Transverse colon (tissue), 4 donors: ENCODE measurements at places on chromosomes 12 and 14. TPM values are rescaled to one million over a fixed set of nuclear protein-coding genes. Genes with fewer than 3 reads are reported as not detected.

GRCh38 chr12:19185262-19185929 is 55.9 kb downstream of the PLEKHA5 start:
- DNase-seq, result no peak

GRCh38 chr12:88057994-88058718 is 29.0 kb upstream of the C12orf50 start:
- no peak for DNase-seq

GRCh38 chr12:52884526-52885293 is 20.2 kb downstream of the KRT8 start:
- DNase-seq, result peak; percentile 87

- DNase-seq, result no peak
These were observed 120.1 kb downstream of the TTC7B start for GRCh38 chr14:90695997-90696660.

- no peak for DNase-seq
These were observed 36.1 kb downstream of the PELI2 start for GRCh38 chr14:56154321-56154720.

- no peak for DNase-seq
These were observed 40.9 kb downstream of the VWF start for GRCh38 chr12:6083601-6084000.

- no peak for DNase-seq
These were observed 31.3 kb downstream of the LMNTD1 start for GRCh38 chr12:25521625-25522256.

DNA sequence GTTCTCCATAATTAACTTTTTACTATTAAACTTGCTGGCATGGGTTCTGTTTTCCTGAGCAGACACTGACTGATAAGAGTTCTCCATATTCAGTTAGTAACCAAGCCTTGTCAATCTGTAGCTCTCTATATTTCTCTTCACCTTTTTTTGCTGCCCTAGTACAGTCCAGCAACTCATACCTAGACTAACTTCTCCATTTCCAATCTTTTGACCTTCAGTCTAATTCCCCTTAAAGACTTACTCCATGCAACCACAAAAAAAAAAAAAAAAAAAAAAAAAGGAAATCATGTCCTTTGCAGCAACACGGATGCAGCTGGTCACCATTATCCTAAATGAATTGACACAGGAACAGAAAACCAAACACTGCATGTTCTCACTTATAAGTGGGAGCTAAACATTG is 125.7 kb upstream of the KRAS start:
- DNase-seq, result no peak

DNA sequence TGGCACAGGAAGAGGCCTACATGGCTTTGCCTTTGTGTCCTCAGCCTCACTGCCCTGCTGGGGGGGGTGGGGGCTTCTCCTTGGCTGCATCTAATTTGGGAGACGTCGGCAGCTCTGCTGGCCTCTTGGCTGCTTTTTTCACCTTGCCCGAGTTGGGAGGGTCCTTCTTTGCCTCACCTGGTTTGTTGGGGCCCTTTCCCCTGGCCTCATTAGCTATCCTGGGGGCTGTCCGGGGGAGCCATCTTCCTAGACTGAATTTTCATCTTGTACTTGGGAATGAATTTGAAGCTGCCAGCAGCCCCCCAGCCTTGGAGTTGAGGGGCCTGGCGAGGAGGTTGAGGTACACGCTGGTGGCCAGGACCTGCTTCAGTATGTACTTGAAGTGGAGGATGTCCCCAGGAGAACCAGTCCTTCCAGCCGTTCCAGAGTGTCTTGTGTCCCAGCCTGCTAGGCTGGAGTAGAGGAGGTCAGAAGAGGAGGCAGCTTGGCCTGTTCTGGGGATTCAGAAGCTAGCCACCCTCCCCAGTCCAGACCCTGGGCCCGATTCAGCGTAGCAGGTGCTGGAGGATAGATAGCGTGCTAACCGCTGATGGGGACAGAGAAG is 70.7 kb upstream of the VASH1 start:
- no peak for DNase-seq

DNA sequence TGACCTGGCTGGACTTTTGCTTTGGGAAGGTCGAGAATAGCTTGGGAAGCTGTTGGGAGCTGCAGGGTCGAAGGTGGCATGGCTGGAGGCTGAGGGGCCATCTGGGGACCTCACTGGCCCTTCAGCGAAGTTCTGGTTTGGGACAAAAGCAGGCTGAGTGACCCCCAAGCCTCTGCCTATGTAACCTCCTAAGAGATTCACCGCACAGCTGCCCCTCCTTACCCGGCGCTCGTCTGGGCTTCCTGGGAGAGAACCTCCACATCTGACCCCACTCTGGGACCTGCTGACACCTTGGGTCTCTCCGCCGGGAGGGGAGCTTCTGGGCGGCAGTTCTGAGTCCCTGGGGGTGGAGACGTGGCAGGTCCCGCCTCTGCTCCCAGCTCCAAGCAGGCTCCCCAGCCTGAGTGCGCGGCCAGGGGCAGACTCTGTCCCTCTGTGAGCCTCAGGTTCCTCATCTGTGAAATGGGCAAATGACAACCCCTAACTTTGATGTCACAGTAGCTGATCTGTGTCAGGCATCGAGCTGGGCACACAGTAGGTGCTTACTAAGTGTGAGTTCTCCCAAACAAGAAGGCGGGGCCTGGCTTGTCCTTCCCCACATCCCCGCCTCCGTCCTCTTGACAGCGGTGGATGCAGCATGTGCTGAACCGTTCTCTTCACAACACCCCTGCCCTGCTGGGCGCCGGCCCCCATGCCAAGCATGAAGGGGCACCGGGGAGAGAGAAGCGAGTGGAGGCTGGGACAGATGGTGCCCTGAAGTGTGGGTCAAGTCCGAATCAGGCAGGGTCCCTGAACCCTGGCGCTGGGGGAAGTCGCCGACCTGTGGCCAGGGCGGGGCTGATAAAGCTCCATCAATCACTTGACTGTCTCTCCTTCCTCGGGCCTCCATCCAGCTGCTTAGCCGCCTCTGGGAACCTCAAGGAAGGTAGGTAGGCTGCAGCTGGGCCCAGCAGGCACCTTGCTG is 3.8 kb downstream of the EXOC3L4 start:
- no peak for DNase-seq

DNA sequence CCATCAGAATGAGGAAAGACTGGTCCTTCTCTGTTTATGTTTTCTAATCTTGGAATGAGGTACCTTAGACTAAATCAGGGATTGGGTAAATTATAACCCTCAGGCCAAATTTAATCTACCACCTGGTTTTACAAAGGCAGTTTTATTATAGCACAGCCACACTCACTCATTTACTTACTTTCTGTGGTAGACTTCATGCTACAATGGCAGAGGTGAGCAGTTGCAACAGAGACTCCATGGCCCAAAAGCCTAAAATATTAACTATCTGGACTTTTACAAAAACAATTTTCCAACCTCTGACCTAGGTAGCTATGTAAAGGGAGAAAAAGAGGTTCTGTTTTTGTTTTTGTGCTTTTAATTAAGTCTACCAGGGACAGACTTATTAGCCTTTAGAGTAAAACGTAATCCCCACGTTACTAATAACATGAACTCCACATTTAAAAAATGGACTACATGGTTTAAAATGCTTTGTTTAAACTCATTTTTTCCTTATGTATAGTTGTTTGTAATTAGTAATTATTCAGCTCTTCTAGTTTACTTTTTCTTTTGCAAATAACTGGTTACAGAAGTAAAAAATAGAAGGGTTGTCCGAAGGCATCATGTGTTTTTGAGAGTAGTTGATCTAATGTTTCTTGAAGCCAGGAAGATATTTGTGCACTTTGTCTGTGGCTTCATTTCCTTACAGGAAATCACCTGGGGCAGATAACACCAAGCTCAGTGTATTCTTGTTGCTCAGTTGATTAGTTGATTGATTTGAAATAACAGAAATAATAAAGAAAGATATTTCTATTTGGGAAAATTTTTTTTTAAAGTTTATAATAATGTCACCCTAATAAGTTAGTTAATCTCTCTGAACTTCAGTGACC is 57.6 kb upstream of the ATP2B1 start:
- no peak for DNase-seq

GRCh38 chr12:13383379-13383778 is 186.9 kb downstream of the EMP1 start:
- peak; percentile 71 for DNase-seq

- no peak for DNase-seq
These were observed 173.6 kb upstream of the MGAT4C start for GRCh38 chr12:86429824-86430223.

DNA sequence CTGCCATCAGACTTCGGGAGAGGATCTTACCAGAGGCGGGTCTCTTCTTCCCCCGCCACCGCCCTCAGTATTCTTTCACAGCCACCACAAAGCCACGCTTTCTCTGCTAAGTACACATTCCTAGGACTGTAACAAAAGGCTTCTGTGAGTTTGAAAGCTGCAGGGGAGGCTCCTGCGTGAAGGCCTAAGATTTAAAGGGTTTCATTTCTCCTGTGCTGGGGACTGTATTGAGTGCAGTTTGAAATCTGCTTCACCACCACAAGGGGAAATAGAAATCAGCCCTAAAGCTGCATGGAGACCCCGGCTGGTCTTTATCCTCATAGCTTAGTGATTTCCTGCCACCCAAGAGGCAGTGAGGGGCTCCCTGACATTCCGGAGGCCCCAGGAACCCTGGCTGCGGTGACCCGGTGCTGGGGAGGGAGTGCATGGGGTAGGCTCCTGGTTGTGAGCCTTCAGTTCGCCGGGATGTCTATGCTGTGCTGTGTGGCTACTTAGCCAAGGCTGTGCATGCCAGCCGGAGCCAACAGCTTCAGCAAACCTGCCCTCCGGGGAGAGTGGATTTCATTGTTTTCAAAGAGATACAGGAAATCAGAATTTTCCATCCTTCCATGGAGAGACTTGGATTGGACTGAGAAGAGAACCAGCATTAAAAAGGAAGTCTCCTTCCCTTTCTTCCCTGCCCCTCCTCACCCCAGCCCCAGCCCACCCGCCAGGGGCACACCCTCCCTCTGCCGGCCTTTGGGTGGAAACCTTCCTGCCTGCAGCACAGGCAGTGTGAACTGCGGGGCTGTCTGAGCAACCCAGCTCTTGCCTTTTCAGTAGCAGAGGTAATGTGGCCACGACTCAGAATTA is 163.3 kb downstream of the ETV6 start:
- DNase-seq, result peak; percentile 50

DNA sequence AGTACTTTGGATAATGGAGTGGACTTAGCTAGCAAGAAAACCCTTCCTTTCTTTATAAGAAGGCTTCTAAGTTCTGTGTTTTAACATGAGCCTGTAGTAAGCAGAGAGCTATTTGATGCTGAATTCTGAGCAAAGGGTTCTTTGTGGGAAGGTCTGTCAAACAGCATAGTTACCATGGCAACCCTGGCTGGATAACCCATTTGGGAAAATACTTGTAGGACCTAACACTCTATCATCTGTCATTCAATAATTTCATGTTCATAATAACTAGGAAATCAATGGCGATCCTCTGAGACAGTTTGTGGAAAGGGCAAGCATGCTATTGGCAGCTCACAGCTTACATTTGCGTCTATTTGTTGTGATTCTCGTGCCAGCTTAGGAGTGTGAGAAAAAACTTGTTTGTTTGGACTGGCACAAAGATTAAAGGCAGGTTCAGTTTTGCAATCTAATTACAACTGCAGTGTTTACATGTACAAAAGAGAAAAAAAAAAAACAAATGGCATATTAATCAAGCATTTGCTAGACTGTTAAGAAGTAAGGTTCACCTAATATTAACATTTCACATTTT is 219.2 kb downstream of the PDZRN4 start:
- no peak for DNase-seq

GRCh38 chr12:6205761-6206160 is 5.6 kb downstream of the CD9 start:
- no peak for DNase-seq

GRCh38 chr12:116934908-116935705 is 24.4 kb downstream of the FBXW8 start:
- no peak for DNase-seq

GRCh38 chr14:97748616-97749015 is 951.4 kb downstream of the VRK1 start:
- DNase-seq, result no peak

Gene PLXNC1
- total RNA-seq, result 3.3 TPM

Gene SOAT2
- total RNA-seq, result not detected

Gene OR4E2
- total RNA-seq, result not detected

Gene REC8
- total RNA-seq, result 14.1 TPM

Gene NIN
- 18.2 TPM for total RNA-seq

Gene FAM181A
- not detected for total RNA-seq

Gene MRPL51
- total RNA-seq, result 37.6 TPM

Gene NKX2-8
- total RNA-seq, result not detected

Gene CD69
- not detected for total RNA-seq

Gene CLEC9A
- total RNA-seq, result not detected
